MM.1S (cell line): ENCODE measurements at places on chromosomes 12 and 14.

- H3K36me3 ChIP-seq, result no peaks in the 10 kb centered on the region
- H3K27ac ChIP-seq, result peak overlapping the region; percentile 22; the same call in 1 of the 2 replicates
- no peaks in the 10 kb centered on the region for H3K27me3 ChIP-seq
- peaks cover 27% of the 10 kb centered on the region for H3K4me1 ChIP-seq
- no peak overlapping the region for H3K4me3 ChIP-seq
These were observed 5.2 kb upstream of the HSP90B1 start for GRCh38 chr12:103924761-103925641.

DNA sequence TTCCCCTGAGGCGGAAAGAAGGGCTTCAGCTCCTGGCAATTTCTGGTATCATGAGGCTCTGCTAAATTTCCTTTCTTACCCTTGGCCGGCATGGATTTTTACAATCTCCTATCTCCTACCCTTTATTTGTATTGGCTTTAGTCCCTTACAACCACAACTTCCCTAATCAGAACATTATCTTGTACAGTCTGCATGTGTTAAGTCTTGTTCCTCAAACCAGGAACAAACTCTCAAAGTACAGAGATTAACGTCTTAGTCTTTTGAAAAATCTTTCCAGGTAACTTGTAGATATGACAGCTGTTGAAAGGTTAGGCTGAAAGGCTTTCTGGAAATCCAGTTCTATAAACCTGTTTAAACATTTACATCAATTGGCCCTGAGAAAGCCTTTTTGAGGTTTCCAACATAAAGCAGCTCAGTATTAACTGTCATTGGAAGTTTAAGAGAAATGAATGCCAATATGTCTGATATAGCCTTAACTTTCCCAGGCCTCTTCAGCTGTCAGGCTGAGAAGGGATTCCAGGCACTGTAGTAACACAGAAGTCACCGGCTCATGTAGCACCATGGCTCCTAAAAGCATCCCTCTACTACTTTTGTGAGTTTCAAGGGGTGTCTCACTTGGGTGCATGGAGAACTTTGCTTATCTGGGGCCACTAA lies 360.5 kb downstream of the FUT8 start:
- no peak overlapping the region for H3K27ac ChIP-seq
- no peaks in the 10 kb centered on the region for H3K27me3 ChIP-seq
- no peaks in the 10 kb centered on the region for H3K36me3 ChIP-seq
- H3K4me3 ChIP-seq, result no peak overlapping the region

GRCh38 chr14:24062216-24062980 lies 9.0 kb upstream of the CPNE6 start:
- H3K4me3 ChIP-seq, result no peak overlapping the region
- no peak for DNase-seq
- H3K27me3 ChIP-seq, result no peaks in the 10 kb centered on the region
- no peaks in the 10 kb centered on the region for H3K36me3 ChIP-seq
- no peaks in the 10 kb centered on the region for H3K4me1 ChIP-seq
- no peak overlapping the region for H3K27ac ChIP-seq

DNA sequence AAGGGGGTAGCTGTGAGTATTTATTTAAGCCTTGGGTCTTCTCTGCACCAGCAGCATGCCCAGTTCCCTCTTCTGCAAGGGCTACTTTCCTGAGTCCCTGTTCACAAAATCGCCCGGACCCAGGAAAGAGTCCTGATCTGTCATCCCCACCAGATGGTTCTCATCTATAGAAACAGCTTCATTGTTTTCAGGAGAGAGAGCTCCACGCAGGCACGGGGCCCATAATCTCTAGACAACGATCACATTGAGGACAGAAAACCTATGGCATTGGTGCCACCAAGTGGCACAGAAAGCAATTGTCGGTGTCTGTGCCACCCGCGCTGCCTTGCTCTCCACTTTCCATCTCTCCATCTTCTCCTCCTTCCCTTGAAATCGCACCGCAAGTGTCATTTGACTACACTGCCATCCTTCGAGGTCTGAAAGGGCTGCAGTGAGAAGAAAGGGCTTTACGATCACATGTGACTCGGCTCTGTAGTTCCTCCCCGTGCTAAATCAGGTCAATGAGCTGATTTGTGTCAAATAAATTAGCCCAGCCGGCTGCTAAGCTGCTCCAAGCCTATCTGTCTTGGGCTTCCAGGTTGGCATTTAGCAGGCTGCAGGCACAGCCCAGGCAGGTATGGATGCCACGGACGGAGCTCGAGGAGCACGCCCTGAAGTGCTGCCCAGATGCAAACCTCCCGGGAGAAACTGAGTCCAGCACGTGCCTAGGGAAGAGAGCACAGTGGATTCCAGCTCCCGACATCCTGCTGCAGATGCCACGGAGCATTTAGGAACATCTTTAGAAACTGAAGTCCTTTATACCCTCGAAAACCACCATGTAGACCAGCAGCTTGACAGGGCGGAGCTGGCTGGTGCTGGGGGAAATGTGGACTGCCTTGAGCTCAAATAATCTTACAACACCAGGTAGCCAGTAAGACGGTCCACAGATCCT lies 28.8 kb downstream of the SPRING1 start:
- DNase-seq, result peak; percentile 71
- no peaks in the 10 kb centered on the region for H3K36me3 ChIP-seq
- H3K27me3 ChIP-seq, result no peaks in the 10 kb centered on the region
